Activated CD4-positive, alpha-beta T cell treated with anti-CD3 and anti-CD28 coated beads, Interleukin-2, amount 10 ng/mL, durations not matched to agents 7 days and 5 days (primary cell): ENCODE measurements at places on chromosomes 6 and 20. TPM values are rescaled to one million over a fixed set of nuclear protein-coding genes. Genes with fewer than 3 reads are reported as not detected.

Gene OGFRL1
- total RNA-seq, result 8.9 TPM

Gene HLA-DQA1
- 4.7 TPM for total RNA-seq

Gene PTK7
- 1.9 TPM for total RNA-seq

Gene TMEM244
- not detected for total RNA-seq

Gene HDGFL1
- not detected for total RNA-seq

Gene ESR1
- total RNA-seq, result 1.00 TPM

Gene TSBP1
- not detected for total RNA-seq

Gene ADGRB3
- total RNA-seq, result not detected

Gene POU5F1
- total RNA-seq, result 0.20 TPM

Gene MYL9
- total RNA-seq, result 0.42 TPM

Gene BTNL2
- total RNA-seq, result not detected

Gene BPIFB1
- total RNA-seq, result not detected

Gene OOEP
- total RNA-seq, result 0.57 TPM

Gene HRH3
- not detected for total RNA-seq

Gene RAMACL
- 0.32 TPM for total RNA-seq
